Activated gamma-delta T cell (primary cell): ENCODE measurements at places on chromosomes 4 and X.
A peak's percentile ranks its signal among the peaks of the same experiment; 100 is the strongest.

- DNase-seq: no peak
Observed at GRCh38 chr4:98284640-98285046, 23.5 kb downstream of the RAP1GDS1 start.

DNA sequence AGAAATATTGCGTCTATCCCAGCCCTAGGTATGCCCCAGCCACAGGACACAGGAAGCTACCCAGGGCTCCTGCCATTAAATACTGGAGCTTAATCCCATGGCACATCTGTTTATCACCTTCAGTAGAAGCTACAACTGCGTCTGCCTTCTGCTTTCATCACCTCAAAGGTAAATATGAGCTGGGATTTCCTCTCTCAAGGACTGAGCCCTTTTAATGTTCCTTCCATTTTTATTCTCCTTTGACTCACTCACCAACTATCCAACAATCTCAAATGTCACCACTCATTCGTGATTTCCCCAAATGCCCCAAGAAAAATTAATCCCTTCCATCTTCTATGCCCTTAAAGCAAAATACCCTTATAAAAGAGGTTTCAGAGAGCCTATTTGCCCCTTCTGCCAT, 1.8 kb upstream of the MID1 start:
- DNase-seq: no peak

- DNase-seq: no peak
Observed at GRCh38 chr4:175745329-175745728, 66.7 kb downstream of the GPM6A start.

DNA sequence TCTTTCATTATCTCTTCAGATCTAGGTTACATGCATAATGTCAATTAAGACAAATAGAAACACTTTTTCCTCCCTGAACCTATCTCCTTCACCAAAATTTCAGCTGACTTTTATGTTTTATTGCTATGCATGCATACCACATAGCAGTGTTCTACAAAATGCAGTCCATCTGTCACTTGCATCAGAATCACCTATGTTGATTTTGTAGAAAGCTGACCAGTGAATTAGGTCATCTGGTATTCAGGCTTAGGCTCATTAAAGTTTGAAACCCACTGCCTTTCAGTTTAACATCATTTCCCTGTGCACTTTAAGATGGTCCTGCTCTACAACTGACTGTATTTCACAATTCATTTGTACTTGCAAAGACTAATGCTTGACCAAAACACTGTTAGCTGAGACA, 277.9 kb downstream of the CFAP299 start:
- no peak for DNase-seq

DNA sequence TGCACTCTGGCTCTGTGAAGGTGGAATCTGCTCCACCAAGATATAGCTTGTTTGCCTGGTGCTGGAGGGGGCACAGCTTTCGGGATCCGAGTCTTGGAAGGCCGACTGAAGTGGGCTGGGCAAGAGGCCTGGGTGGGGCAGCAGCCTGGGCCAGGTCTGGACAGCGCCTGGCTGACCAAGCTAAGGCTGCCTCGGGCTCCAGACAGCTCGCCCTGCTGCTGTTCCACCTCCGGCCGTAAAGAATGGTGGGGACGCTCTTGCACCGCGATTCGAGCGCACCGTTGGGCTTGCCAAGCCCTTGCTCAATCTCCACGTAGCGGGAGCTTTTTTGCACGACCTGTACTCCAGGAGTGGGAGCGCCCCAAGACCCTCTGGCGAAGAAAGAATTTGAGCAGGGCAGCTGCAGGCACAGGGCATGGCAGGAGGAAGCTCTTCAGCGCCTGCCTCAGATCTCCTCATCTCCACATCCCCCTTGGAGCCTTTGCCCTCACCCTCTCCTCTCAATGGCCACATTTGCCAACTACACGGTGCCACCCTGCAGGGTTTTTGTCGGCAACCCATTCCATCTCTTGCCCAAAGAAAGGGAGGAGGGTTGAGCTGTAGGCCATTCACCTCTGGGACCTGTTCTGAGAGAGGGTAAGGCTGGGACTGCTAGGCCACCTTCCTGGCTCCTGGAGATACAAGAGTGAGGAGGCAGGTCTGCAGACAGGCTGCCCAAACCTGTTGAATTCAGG, 18.9 kb downstream of the CNGA2 start:
- DNase-seq: no peak

DNA sequence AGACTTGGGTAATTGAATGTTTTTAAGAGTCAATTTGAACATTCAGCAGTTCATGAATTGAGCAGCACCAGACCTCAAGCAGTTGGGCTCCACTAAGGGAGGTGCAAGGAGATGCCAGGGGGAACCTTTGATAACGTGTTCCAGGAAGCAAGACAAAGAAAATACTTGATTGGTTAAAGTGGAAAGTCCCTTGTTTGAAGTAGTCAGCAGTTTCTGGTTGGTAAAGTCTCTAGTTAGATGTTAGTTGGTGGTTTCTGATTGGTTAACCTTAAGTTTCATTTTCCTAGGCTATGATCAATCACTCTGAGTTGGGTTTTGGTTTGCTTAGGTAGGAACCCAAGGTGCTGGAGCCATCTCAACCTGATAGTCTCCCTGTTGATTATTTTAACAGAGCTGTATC, 4.0 kb downstream of the HERC6 start:
- no peak for DNase-seq

GRCh38 chr4:51895158-51895557, 52.2 kb downstream of the DCUN1D4 start:
- no peak for DNase-seq

GRCh38 chrX:42085836-42086235, 162.5 kb upstream of the CASK start:
- DNase-seq: no peak

GRCh38 chr4:85610450-85610849, 135.5 kb downstream of the ARHGAP24 start:
- DNase-seq: no peak

- DNase-seq: peak; percentile 40
Observed at GRCh38 chrX:153507484-153508178, 9.8 kb upstream of the ATP2B3 start.

DNA sequence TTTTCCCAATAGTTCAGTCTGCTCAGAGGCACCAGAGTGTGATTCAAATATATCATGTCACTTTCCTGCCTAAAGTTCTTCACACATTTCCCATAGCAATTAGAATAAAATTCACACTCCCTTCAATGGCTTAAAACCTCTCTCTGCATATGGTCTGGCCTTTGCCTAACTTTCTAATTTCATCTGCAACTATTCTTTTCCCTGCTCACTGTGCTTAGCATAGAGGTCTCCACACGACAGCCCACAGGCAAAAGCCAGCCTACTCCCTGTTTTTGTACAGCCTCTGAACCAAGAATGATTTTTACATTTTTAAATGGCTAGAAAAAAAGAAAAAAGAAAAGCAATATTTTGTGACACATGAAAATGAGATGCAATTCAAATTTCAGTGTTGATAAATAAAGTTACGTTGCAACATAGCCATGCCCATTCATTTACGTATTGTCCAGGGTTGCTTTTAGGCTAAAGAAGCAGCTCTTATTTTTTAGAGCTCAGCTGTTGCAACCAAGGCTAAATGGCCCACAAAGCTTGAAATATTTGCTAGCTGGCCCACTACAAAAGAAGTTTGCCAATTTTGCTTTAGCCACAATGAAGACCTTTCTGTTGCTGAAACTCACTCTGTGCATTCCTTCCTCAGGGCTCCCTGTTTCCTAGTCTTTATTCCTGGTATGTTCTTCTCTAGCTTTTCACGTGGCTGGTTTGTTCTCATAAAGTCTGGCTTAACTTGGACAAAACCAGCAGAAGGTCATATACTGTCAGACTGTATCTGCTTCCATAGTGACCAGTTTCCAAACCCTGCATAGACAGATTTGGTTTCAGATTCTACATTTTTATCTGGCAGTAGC, 26.6 kb upstream of the IRF2 start:
- DNase-seq: no peak

- DNase-seq: no peak
Observed at GRCh38 chrX:110403441-110404238, 45.0 kb downstream of the RTL9 start.

DNA sequence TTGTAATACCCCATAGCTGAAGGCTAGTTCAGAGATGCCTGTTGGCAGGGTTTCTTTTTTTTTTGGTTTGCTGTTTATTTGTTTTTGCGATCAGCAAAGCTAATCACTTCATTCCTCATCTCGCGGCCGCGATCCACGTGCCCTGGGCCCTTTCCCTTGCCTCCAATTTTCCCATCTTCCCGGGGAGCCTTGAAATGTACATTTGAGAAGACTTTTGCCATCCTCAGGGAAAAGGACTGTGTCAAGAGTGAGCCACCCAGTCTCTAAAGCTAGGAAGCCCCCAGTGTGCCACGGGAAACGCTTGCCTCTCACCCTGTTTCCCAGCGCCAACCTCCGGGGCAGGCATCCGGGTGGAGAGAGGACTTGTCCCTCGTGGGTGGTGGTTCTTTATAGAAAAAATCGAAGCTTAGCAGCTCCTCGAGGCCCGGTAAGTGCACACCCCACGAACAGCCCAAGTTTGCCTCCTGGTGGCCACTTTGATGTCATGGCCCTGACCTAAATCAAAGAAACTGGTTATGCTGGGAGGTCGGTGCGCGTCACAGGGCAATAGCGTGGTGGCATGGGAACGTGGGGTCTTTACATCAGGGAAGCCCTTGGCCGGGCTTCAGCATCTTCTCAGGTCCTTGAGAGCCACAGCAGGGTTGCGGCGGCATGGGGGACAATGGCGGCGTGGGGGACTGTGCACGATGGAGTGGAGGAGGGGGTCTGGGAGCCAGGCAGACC, 42.0 kb downstream of the MAP7D3 start:
- no peak for DNase-seq

GRCh38 chrX:154517101-154517781, 1.2 kb upstream of the FAM3A start:
- no peak for DNase-seq

DNA sequence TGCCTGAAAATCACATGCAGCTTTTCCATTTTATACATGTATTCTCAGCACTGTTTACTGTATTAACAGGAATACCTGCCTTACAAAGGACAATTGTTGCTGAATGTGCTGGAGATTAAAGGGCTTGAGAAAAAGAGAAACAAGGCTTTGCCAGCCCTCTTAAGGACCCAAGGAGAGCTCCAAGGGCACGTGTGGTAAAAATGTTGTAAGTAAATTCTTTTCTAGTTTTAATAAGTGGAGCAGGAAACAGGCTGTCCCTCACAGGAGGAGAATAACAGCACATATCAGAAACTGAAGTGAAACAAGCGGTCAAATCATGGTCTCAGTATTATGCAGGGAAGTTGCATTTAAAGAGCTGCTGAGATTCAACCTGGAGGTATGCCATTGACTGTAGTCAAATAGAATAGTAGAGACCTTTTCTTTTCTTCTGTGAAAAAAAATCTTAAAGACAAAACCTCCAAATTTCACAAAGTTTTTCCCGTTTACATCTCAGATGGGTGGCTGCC, 18.5 kb downstream of the IGFBP7 start:
- DNase-seq: no peak

DNA sequence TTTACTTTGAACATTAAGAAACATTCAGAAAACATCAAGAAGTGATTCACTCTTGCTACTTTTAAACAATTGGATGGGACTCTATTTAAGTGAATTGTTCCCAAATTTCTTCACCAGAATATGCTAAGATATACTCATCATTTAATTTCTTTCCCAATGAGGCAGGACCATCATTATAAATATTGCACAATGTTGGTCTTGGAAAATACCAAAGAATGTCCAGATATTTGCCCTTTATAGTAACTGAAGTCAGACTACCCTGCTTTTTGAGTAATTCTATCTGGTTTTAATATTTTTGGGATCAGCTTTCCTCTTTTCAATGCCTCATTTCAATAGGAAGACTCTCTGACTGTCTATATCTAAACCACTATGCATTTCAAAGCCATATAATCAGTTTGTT, 129.4 kb upstream of the TENM3 start:
- no peak for DNase-seq

DNA sequence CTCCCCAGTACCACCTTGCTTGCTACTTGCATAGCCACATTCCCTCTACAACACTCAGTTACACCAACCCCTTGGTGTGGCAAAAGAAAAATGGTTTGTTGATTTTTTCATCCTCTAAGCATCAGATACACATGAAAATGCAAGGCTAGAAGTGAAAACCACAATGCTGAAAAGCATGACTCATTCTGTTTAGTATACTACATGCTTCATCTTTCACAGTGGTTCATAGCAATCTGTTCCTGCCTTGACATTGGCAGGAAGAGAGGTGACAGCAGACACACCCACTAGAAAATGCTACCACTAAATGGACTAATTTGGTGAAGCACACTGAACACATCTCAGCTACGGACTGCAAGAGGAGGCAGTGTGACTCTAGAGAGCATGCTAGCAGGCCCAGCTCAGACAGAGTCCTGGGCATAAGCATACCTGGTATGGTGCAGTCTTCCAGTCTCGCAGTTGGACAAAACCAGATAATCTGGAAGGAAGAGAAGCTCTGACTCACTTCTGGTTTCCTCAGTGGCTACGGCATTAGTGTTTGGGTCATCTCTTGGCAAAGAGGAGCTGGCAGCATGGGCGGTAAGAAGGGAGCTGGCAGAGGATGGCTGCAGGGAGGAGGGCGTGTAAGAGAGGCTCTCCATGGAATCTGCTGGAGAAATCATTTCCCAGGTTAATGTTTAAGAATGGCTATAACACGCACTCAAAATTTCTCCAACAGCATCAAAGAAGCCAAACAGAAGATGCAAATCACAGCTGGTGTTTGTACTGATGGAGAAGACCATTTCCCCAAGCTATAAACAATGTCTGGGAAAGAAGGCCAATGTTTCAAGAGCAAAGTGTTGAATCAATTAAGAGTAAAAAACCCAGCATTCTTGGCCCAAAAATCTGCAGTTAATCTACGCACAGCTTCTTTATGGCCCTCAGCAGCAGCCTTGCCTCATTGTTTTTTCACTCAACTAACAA, 37.8 kb downstream of the GAB3 start:
- DNase-seq: no peak

DNA sequence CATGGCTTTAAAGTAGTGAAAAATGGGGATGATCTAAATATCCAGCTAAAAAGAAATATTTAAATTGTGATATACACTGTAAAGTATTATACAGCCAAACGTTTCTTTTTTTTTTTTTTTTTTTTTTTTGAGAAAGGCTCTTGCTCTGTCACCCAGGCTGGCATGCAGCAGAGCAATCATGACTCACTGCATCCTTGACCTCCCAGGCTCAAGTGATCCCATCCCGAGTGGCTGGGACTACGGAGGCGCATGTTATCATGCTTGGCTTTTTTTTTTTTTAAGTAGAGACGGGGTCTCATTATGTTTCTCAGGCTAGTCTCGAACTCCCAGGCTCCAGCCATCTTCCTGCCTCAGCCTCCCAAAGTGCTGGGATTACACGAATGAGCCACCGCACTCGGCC, 17.1 kb downstream of the SMIM14 start:
- no peak for DNase-seq

DNA sequence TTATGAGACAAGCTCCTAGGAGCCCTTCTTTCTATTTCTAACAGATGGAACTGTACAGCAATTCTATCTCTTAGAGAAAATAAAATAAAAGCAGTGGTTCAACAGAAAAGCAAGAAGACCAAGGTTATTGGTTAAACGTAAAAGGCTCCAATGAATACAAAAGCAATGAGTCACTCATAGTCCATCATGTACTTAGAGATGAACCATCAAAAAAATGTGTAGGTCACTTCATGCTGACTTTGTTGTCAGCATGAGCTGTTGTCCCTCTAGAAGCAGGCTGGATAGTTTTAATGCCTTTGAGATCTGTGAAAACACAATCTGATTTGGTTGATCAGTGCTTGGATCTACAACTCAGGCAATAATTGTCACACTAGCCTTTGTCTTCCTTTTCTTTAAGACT, 378.6 kb upstream of the ANXA10 start:
- DNase-seq: no peak
